Stimulated activated CD4-positive, alpha-beta T cell treated with anti-CD3 and anti-CD28 coated beads, Interleukin-15, amount 100 ng/mL, for 48 hours (primary cell): ENCODE measurements at places on chromosomes 2 and 18.
A peak's percentile ranks its signal among the peaks of the same experiment; 100 is the strongest.

DNA sequence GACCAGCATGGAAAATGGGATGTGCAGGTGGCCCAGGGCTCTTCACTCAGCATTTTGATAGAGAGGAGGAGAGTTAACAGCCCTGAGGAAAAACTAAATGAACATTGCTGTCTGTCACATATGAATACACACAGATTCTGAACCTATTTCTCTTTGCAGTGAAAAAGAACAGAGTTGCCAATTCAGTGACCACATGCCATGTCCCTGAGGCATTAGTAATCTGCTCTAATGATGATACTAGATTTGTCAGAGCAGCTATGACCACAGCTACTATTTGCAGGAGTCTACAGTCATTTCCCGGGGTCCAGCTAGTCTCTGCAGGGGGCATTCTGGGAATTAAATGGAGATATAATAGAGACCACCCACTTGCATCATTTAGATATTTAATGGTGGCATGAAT is 267.6 kb downstream of the TMX3 start:
- DNase-seq, result no peak

GRCh38 chr2:7672027-7672684 is 754.9 kb downstream of the RNF144A start:
- peak; percentile 45 for DNase-seq

GRCh38 chr18:49652881-49653724 is 91.2 kb downstream of the LIPG start:
- DNase-seq, result no peak

GRCh38 chr18:73681912-73682311 is 465.7 kb downstream of the FBXO15 start:
- DNase-seq, result no peak

DNA sequence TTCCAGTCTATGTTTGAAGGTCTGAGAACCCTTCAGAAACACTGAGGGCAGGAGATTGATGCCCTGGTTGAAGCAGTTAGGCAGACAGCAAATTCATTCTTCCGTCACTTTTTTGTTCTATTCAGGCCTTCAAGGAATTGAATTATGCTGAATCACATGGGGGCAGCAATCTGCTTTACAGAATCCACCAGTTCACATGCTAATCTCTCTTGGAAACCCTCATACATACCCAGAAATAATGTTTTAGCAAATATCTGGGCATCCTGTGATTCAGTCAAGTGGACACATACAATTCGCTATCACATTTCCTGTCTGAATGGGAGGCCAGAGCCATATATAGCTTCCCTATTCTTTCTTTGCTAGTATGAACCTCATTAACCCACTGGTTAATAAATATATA is 301.4 kb upstream of the CNTNAP5 start:
- DNase-seq, result no peak

- DNase-seq, result no peak
Measured at GRCh38 chr2:34875091-34875745, 1276.1 kb upstream of the FAM98A start.

- no peak for DNase-seq
Measured at GRCh38 chr18:79511671-79512301, 116.1 kb downstream of the NFATC1 start.

- no peak for DNase-seq
Measured at GRCh38 chr2:168174756-168175155, 72.6 kb downstream of the STK39 start.

DNA sequence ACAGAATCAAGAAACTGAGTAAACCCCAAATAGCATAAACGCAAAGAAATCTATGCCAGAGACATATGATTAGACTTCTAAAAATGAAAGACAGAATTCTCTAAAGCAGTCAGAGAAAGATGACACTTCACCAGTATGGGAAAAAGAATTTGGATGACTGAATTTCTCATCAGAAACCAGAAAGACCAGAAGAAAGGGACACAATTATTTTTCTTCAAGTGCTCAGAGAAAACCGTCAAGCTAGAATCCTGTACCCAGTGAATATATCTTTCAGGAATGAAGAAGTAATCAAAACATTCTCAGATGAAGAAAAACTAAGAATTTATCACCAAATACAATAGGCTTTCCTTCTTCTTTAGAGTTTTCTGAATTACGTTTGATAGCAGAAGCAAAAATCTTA is 14.2 kb upstream of the ESPNL start:
- no peak for DNase-seq

DNA sequence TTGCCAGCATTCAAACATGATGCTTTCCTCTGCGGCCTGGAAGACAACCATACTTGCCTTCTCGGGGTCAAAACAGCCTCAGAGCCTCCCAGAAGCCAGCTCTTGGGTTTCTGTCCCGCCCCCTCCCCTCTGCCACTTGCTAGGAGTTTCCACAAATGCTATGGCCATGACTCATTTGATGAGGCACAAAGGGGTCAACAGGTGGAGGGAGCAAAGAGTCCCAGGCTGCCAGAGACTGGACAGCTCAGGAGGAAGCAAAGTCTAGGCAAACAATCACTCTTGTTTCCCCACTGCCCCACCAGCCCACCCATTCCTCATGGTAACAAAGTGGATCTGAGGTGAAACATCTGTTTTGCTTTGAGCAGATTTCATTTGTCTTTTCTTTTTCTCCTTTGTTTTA is 551.1 kb downstream of the TNS1 start:
- DNase-seq, result no peak

DNA sequence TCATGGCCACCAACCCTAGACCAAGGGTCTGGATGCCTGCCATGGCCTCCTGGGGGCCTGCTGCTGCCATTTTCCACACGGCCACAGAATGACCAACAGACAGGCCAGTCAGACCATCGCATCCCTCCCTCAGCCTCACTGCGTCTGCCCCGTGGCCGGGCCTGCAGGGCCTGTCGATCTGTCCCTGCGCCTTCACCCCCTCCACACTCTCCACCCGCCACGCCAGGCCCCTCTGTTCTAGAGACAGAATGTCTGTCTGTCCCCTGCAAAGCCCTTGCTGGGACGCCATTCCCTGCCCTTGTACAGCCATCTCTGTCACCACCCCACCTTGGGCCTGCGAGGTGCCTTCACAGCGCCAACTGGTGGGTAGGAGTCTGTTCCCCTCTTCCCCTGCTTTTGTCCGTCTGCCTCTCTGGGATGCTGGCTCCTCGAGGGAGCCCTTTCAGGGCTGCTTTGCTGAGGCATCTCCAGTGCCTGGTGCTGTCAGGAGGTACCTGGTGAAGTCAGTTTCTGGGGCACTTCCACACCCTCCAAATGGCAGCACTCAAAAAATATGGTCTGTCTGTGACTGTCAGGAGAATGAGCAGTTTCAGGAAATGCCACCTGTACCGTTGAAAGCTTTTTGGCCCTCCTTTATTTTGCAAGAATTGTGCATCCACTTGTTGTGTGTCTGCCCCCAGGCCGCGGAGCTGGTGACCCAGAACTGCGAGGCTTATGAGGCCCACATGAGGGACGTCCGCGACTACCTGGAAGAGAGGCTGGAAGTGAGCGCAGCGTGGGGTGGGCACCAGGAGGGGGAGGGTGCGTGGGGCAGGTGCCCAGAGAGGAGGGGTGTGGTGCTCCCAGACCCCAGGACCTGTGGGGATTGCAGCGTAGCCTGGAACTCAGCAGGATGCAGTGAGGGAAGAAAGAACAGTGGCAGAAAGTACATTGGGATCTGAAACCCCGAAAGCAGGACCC is 6.7 kb upstream of the ESPNL start:
- no peak for DNase-seq

- no peak for DNase-seq
Measured at GRCh38 chr2:182831101-182831500, 35.3 kb downstream of the FRZB start.

DNA sequence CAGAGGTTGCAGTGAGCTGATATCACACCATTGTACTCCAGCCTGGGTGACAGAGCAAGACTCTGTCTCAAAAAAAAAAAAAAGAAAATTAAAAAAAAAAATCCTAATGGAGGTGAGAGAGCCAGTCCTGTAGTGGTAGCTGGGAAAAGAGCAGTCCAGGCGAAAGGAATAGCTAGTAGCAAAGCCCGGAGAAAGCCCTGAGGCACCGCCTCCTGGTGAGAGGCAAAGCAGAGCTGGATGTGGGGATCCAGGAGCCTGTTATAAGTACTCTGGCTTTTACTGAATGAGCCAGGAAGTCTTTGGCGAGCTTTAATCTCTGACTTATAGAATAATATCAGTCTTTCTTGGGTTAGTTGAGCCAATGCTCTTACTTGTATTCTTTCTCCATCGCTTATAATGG is 6.6 kb upstream of the KLHL23 start:
- DNase-seq, result no peak

DNA sequence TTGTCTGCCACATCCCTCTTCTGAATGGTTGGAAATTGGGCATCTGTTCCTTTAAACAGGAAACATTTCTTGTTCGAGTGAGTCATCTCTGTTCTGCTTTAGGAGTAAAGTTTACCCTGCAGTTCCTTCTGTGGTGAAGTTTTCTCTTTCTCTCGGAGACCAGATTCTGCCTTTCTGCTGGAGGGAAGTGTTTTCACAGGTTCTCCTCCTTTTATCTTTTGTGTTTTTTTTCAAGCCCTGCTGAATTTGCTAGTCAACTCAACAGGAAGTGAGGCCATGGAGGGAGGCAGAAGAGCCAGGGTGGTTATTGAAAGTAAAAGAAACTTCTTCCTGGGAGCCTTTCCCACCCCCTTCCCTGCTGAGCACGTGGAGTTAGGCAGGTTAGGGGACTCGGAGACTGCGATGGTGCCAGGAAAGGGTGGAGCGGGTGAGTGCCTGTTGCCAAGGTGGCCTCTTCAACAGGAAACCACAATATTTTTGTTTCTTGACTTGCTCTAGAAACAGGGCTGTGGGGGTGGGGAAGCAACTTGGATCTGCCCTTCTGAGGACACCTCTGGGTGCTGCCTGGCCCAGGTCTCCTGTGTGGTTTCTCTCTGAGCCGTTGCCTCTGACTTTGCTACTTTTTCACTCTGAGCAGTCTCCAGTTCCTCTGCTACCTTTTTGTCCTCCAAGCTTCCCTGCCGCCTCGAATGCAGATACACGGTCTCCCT is 2.2 kb upstream of the CASP8 start:
- peak; percentile 91 for DNase-seq

GRCh38 chr18:41992066-41992465 is 37.0 kb downstream of the PIK3C3 start:
- no peak for DNase-seq

DNA sequence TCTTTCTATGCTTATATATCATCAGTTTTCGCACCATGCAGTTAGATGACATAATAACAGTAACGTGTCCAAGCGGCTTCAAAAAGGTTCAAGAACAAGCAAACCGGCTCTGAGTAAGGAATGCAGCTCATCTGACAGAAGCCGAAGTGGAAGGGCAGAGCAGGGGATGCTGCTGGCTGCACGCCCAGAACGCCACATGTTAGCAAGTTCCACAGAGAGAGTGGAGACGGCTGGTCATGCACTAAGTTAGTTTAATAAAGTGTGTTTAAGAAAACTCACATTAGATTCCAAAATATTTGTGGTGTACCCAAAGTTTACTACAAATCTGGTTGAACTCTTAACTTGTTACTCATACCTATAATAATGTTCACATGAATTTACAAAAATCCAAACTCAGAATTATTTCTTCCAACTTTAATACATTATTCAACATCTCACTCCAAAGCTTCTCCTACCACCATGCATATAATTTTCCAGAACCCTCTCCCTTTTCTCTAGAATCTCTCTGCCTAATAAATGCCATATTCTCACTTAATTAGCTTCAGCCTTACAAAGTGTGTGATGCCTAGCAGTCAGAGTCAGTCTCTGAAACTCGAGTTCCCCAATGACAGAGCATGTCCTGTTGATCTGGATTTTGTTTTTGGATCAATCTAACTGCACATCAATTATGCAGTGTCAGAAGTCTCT is 170.0 kb downstream of the DNAH7 start:
- no peak for DNase-seq

DNA sequence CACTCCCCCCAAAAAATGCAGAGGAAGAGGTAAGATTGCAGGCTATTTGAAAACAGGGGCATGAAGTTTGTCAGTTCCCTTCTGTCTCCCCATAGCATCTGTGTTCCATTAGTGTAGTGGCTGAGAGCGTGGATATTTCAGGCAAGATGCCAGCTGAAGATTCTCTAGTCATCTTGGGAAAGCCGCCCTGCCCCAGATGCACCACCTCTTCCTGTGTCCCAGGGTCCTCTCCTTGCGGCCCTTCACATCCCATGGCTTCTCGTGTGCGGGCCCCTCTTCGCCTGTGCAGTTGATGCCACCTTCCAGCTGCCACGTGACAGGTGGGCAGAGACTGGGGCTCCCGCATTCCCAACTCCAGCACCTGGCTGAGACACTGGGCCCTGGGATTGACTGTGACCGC is 16.1 kb downstream of the TMEM127 start:
- DNase-seq, result no peak

DNA sequence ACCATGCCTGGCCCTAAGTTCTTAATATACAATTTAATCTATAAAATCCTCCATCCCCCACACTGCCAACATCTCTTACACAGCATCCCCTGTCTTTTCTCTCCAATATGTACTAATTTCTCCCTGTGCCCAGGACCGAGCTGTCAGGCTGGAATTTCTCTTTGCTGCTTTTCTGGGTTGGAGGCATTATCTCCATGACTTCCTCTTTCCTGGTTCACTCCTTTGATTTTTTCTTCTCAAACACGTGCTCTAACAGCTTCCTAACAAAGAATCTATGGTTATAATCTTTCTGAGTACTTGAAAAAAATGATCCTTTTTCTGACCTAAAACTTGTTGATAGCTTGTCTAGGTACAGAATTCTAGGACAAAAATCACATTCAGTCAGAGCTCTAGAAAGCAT is 112.8 kb downstream of the C1D start:
- DNase-seq, result no peak

GRCh38 chr2:47225061-47225783 is 70.1 kb upstream of the STPG4 start:
- no peak for DNase-seq

DNA sequence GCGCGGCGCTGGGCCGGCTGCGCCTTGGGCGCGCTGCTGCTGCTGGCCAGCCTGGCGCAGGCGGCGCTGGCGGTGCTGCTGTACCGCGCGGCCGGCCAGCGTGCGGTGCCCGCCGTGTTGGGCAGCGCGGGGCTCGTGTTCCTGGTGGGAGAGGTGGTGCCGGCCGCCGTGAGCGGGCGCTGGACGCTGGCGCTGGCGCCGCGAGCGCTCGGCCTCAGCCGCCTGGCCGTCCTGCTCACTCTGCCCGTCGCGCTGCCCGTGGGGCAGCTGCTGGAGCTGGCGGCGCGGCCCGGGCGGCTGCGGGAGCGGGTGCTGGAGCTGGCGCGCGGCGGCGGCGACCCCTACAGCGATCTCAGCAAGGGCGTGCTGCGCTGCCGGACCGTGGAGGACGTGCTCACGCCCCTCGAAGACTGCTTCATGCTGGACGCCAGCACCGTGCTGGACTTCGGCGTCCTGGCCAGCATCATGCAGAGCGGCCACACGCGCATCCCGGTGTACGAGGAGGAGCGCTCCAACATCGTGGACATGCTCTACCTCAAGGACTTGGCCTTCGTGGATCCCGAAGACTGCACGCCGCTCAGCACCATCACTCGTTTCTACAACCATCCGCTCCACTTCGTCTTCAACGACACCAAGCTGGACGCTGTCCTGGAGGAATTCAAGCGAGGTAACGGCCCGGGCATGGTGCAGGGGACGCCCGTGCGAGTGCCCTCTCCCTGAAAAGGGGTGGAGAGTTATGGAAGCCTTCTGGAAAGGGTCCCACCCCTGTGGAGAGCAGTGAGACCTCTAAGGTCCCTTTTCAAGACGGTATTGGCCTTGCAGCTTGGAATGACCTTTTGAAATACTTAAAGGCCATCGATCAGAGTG is 1.0 kb downstream of the CNNM3 start:
- DNase-seq, result no peak
